ENCODE measurements at places on chromosomes 5 and 9.

- DNase-seq: no peak
These were observed 6.9 kb upstream of the COL5A1 start for GRCh38 chr9:134634667-134635230.

DNA sequence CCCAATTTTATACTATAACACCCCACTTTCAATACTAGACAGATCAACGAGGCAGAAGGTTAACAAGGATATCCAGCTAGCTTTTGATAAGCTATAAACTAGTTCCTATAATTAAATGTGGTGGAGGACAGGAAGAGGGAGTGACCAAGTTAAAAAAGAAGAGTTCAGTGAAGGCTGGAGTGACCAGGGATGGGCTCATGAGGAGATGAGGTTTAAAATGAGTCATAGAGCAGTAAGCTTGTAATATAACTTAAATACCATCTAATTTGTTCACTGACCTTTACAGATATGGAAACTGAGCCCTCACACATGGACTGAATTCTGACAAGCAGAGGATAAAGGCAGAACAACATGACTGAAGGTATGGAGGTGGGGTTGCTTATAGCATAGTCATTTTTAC is 284.5 kb downstream of the SPATA31D1 start:
- no peak for DNase-seq

GRCh38 chr5:135600971-135601381 is 22.2 kb upstream of the CXCL14 start:
- no peak for DNase-seq

DNA sequence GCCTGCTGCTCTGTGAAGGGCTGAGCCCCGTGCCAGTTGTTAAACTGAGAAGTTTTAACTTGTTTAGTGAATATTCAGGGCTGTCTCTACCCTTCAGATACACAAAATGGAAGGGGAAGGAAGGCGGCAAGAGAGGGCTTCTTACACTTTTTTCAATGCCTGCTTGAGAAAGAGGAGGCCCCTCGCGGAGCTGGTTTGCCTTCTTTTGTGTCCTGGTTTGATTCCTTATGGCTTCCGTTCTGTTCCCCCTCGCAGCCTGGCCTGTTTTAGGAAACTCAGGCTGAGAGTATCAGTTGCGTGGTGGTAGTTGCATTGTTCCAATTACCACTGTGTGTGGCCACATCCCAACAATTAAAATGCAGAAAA is 1.0 kb downstream of the FAM53C start:
- DNase-seq: no peak

- no peak for DNase-seq
These were observed 51.2 kb upstream of the PALM2AKAP2 start for GRCh38 chr9:109728686-109729300.

GRCh38 chr9:94928691-94929368 is 202.3 kb downstream of the AOPEP start:
- no peak for DNase-seq
